ENCODE measurements at places on chromosomes 5 and 9.

DNA sequence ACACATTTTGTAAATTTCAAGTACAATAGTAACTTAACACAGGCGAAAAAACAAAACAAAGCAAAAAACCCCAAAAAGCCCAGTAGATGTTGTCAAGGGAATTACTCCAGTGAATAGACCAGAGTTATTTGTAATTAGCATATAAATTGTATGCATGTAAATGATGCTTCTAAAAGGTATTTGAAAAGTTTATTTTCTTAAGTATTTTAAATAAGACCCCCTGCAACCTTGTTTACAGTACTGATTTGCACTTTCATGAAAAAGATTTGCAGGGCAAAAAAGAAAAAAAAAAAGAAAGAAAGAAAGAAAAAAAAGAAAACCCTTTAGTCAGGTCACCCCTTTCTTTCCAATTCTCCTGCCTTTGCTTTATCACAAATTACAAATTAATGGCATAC lies 372.3 kb upstream of the IRX2 start:
- DNase-seq, result no peak

DNA sequence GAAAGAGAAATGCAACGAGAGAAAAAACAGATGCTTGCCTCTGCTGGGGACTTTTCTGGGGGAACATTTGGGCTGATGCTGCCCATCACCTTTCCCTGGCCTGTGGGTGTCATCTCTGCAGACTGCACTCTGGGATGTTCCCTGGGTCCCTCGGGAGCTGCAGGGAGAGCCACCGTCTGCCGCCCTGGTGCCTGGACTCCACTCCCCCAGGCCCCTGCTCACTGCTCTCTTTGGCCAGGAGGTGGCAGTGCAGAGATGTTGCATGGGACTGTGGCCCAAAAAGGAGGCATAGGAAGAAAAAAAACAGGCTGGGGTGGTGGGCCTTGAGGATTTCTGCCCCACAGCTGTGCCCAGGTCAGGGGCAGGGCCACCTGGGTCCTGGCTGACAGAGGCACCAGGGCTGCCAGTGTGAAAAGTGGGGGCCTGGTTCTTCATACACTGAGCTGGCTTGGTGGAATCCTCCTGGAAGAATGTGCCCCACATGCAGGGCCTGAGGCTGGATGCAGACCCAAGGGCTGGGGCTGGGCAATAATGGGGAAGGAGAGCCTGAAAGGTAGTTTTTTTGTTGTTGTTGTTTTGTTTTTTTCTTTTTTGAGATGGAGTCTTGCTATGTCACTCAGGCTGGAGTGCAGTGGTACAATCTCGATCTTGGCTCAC lies 353.6 kb downstream of the SLIT3 start:
- DNase-seq, result no peak

DNA sequence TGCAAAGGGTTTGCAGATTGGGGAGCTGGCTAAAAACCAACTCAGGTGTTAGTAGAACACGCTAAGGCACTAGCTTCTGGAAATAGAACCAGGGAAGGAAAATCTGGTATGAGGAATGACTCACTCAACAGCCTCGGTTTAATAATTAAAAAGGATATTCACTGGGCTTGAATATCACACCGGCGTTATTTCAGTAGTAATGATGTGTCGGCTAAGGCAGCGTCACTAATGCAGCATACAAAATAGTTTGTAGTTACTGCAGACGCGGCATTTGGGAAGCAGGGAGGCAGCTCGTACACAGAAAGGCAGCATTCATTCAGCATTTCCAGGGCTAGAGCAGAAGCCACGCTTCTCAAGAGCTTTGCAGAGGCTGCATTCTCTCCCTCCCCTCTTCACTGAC lies 1.7 kb downstream of the ADRA1B start:
- no peak for DNase-seq

DNA sequence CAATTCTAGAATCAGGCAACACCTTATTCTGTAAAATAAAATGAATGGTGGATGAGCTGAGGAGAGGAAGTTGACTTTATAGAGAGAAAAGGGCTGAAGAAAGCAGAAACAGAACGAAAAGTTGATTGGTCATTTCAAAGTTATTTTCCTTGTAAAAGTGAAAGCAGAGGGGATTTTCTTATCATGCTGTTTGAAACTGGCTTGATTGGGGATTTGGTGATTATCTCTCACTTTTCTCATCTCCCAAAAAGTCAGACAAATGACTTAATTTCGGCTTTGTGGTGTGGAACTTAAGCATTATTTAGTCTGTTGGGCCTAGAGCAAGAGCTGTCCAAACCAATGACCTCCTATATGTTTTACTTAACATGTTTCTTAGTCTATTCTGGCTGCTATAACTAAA lies 60.5 kb upstream of the ITGA2 start:
- DNase-seq, result no peak

DNA sequence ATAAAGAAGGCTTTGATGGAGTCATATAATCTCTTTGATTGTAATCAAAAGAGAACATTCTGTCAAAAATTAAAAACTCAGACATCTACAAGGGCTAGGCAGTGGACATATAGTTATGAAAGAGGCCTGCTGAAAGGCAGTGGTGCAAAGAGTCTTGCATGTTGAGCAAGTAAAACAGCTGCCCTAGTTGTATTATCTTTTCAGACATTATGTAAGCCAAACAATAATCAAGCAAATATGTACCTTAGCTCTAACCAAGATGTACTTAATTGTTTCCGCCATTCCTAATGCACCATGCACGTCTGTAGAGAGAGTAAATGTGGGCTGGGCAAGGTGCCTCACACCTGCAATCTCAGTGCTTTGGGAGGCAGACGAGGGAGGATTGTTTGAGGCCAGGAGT lies 14.3 kb downstream of the GAPT start:
- DNase-seq, result no peak

DNA sequence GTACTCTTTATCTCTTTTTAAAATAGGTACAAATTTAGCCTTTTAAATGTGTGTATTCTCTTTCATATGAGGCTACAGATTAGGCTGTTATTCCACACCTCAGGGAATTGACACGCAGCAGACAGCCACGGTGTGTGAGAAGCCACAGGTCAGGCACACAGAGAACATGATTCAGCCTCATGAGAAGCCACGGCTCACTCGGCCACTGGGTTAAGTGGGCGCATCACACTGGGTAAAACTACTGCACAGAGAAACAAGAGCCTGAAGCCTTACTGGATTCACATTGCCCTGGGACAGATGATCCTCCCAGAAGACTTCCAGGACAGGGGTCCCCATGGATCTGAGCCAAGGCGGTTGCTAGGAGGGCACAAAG lies 28.2 kb downstream of the LPCAT1 start:
- no peak for DNase-seq

DNA sequence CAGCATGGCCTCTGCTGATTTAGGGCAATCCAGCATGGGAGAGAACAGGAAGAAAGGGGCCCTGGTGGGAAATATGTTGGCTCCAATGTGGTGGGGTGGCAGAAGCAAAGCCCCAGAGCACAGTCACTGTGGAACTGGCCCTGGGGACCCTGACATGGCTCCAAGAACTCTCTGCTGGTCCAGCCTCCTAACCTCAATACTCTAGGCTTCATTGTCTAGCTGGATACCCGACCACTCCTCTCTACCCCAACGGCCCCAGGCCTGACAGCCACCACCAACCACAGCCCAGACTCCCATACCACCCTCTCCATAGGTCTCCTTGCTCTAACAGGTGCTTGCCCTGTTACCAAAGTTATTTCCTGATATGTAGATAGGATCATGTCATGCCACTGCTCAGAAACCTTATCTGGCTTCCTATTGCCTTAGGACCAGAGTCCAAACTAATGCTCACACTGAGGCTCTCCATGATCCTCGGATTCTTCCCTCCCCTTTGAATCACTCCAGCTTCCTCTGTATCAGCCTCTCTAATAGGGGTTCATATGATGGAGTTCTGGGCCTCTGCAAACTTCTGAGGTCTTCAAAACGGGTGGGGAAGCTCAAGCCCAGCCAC lies 12.9 kb downstream of the ACSL6 start:
- DNase-seq, result no peak

- DNase-seq, result no peak
These were observed 7.8 kb downstream of the LCP2 start for GRCh38 chr5:170289764-170290163.

- DNase-seq, result no peak
These were observed 110.7 kb upstream of the NFIL3 start for GRCh38 chr9:91534374-91534773.

- no peak for DNase-seq
These were observed 353.4 kb upstream of the SLC30A5 start for GRCh38 chr5:68740226-68740910.

GRCh38 chr5:31478901-31479300 lies 53.0 kb downstream of the DROSHA start:
- no peak for DNase-seq

DNA sequence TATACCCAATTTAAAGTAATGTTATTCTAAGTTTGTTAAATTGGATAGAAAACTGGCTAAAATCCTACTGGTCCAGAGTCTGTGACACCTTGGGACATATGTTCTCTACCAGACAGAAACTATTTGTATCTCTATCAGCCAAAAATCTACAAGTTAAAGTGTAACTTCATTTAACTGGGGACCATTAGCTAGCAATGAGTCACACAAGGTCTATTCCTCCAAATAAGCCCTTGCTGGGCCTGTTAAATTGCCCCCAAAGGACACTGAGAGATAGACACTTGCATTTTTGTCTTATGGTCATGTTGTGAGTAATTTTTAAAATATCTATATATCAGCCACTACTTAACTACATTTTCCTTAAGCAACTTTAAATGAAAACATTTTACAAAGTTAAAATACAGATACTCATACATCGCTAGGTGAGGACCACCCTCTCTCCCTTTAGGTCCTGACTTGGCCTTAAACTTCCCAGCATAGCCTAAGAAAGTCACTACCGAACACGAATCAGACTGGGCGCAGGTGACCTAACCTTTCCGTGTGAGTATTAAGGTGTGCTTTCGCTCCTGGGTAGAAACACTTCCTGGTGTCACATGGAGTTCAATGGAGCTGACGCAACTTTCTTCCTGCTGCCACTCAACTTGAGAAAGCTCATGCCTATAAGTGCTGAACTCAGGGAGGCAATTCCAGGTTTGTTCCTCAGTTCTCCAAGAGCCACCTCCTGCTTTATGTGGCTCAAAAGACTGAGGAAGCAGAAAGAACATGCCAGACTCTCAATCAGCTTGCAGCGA lies 249.1 kb downstream of the DIRAS2 start:
- no peak for DNase-seq

DNA sequence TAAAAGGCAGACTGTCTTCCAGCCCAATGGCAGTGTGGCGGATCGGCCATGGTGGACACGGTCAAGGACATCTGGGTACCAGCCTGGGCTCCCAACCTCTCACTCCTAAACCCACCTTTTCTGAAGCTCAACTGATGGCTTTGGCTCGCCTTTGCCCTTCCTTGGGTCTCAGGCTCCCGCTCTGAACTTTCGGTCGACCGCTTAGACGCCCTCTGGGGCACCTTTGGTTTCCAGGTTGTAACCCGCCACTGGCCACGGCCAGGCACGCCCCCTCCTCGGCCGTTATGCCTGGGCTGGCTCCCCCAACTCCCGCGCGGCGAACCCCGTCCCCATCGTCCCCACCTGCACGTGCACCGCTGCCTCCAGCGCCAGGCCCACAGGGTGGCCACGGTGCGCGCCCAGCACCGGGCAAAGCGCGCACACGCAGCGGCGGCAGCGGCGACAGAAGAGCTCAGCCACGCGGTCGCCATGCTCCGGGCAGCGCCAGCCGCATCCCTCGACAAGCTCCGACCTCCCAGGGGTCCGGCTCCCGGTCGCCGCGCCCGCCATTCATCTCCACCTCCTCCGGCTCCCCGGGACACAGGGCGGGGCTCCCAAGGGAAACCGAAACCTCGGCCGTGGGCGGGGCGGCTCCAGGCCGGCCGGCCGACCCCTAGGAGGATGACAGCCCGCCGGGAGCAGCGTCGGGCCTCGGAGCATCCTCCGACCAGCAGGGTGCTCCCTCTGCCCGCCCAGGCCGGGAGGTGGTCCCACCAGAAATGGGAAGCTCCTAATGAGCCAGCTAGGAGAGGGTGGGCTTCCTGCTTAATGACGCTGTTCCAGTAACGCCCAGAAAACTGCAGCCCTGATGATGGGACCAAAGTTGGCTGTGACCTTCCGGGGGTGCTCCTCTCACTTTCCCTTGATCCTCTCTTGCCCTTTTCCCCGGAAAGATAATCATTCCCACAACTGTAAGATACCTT lies at the start of gene TRIM14:
Gene TRIM14, minus strand, starts transcription at position 583 of the 962 bp plus-strand sequence. Its CDS starts 34 bp downstream, at position 549.
- DNase-seq, result no peak

DNA sequence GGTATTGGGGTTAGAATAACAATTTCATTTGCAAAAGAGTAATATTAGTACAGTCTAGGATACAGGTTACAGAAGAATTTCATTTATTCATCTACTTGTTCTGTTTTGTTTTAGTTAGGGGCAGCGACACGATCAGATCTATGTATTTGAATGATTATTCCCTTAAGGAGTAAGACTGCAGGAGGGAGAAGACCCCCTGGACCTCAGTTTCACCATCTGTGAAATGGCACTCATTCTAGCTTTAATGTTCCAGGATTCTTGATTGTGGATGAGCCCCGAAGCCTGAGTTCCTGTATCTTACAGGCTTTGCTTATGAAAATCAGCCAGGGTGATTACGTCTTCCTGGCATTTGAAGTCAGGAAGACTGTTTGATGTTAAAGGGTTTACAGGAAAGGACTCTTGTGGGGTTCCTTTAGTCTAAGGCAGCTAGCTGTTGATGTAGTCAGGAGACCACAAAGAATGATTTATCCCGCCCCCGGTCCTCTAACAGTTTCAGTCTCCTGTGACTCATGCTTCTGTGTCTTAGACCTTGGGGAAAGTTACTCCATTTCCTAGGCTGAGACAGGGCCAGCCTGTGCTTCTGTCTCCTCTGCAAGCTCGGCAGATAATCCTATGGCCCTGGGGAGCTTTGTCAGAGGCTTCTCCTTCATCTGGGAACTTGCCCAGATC lies 11.5 kb downstream of the SMIM3 start:
- DNase-seq, result no peak

DNA sequence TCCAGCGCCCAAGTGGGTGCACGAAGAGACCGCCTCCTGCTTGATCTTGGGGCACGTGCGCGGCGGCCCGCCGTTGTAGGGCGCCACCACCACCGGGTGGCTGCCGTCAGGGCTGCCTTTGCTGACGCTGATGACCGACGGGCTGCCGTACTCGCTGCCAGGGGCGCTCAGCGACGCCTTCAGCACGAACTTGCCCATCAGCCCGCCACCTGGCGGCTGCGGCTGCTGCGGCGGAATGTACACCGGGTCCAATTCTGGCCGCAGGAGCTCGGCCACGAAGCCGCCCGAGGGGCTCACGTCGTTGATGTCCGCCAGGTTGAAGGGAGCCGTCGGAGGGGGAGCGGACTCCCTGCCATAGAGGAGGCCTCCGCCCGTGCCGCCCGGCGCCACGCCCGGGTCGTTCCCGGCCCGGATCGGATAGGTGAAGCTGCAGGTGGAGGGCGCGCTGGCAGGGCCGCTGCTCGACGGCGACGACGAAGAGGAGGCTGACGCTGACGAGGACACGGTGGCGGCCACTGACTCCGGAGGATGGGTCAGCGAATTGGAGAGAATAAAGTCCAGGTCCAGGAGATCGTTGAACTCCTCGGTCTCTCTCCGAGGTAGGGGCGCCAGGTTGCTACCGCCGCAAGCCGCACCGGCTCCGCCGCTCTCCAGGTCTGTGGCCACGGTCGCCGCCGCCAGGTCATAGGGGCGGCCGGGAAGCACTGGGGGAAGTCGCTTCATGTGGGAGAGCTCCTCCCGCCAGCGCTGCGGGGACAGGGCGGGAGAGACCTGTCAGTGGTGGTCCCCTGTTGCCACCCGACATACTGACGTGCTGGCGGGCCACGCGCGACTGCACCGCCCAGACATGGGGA lies 1.8 kb downstream of the KLF4 start:
- DNase-seq, result no peak
